GF-D8 (cell line): ENCODE measurements at places on chromosomes 16 and 17.

GRCh38 chr16:4801962-4802658, at the start of gene ROGDI:
ROGDI (minus strand) TSS chr16:4802633; CDS start chr16:4802571, 62 bp downstream.
- peak; percentile 49 for DNase-seq

DNA sequence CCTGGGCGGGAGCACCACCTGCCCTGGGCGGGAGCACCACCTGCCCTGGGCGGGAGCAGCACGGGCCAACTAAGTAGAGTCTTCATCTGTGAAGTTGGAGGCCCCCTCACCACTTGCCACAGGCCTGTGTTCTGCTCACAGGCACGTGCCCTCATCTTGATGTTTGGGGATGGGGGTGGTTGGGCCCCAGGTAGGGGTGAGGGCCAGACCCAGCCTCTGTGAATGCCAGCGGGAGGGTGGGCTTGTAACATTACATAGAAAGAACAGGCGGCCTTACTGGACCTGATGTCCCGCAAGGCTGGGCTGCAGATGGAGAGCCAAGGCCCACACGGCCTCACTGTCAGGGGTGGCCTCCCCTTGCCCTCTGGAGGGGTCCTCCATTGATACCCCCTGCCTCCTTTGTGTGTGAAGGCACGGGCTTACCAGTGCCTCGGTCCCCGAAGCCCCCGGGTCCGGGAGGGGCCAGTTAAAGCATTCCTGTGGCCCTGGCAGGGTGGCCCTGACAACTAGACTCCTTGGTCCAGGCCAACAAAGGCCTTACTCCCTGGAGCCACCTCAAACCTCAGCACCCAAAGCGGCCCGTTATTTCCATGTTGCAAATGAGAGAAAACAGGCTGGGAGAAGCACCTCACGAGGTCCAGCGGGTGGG, 1.1 kb upstream of the SLC16A3 start:
- no peak for DNase-seq

GRCh38 chr17:39926135-39926587, 1.2 kb downstream of the ORMDL3 start:
- no peak for DNase-seq

DNA sequence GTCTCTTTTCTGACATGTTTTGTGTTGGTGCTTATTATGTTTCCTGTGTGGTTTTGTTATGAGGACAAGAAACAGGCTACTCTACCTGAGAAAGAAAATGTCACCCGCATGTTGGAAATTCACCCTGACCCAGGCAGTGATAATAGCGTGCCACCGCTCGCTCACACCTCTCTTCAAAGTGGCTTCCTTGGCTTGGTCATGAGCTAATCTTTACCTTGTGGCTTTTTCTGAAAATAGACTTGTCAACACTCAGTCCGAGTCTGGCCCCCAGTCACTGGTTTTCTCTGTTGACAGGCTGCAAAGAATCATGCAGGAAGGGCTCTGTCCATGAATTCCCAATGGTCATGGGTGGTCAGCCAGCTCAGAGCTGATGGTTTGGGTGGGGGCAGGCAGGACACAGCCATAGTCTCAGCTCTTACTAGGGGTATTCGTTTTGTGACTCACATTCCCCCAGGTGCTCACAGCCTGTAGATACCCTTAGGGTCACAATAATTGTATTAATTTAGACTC, 121.3 kb upstream of the CACNG5 start:
- DNase-seq, result no peak

DNA sequence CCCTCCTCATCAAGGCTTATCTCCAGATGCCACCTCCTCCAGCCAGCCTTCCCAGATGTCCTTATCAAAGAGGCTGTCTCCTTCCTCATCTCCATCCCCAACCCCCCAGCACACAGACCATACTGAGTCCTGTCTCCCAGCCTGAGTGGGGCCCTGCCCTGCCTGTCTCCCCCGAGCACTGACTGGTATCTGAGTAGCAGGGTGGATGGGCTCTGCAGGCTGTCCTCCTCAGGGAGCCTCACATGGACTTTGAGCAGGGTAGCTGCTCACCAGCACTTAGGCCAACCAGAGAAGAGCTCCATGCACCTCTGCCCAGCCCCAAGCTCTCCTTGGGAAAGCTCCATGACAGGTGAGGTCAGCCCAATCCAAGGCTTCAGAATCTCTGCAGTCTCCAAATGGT, 20.0 kb upstream of the ITGA3 start:
- DNase-seq, result no peak

- peak; percentile 76 for DNase-seq
These were observed 171.7 kb downstream of the KATNIP start for GRCh38 chr16:27721531-27722181.

DNA sequence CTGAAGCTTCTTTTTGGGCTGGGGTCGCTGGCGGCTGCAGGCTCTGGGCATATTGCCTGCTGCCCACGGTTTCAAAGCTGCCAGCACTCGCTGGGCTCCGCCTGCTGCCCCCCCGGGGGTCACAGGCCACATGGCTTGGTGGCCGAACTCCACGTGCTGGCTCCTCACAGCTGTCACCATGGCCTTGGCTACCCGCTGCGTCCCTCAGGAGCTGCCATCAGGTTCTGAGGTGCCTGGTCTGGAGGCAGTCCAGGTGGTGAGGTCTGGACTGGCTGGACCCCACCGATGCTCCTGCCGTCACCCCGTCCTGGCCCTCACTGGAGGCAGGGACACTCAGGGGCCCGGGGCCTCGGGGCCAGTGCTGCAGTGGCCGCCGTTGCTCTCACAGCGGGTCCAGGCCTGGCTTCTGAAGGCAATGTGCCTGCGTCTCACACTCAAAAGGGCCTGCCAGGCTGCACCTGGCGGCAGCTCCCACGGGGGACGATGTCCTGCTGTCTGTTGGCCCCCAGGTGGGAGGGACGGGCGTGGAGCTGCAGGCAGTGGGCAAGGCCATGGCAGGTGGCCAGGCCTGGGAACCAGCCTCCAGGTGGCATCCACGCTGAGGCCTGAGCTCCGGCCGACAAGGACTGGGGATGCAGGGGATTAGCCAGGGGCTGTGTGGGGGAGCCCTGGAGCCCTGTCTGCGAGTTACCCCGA, 13.3 kb downstream of the CAPN15 start:
- DNase-seq, result no peak

DNA sequence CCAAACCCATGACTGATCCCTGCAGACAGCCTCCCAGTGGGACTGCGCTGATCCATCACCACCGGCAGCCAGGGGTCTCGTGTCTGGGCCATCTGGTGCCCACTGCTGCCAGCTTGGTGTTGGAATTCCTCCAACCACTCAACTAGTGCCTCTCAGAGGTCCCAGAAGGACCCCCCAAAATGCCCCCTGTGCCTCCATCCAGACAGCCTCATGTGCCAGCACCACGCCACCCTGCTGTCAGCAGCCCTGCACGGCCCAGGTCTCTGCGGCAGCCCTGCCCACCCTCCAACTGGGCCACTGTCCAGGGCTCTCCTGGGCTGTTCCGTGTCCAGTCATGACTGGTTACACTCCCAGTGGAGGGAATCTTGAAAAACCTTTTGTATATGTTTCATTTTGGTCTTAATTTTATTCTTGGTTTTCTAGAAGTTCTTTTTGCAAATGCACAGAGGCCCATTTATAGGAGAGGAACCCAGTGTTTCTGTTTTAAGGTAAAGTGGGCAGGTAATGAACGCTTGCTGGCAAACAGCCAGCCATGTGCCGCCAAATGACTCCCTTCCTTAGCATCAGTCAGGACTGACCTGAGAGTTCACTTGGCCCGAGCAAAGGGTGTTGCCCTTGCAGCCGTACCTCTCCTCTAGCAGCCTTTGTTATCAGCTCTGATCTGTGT, 34.6 kb downstream of the GRIN2C start:
- DNase-seq, result no peak

DNA sequence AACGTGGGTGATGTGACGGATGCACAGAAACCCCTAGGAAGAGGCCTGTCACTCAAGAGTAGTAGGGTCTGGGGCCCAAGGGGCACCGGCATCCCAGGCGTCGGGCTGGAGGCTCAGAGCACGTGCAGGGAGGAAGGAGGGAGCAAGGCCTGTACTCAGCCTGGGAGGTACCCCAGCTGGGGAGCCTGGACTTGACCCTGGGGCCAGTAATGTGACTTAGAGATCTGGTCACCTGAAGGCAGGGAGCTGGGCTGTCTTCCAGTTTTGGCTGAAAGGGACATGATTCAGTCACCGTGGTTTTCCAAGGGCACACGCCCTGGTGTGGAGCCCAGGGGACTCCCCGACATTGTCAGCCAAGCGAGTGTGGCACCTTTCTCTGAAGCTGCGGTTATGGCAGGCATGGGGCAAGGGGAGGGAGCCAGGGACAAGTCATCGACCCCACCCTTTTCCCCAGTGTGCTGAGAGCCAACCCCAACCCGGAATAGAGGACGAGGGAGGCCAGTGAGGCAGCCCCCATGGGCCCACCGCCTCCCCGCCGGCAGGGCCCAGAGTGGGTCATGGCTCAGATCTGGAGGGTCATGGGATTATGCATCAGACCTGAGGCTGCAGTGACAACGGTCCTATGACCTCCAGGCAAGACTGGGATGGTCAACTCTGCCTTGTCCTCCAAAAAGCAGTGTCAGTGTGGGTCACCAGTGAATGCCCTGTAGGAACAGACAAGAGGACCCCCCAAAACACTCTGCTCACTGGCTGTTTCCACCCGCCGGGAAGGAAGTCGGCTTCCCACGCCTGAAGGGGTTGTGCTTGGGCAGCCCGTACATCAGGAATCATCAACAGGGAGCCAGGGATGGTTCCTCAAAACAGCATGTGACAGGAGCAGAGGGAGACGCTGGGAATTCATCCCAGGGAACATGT, 41.9 kb downstream of the MEAK7 start:
- no peak for DNase-seq

DNA sequence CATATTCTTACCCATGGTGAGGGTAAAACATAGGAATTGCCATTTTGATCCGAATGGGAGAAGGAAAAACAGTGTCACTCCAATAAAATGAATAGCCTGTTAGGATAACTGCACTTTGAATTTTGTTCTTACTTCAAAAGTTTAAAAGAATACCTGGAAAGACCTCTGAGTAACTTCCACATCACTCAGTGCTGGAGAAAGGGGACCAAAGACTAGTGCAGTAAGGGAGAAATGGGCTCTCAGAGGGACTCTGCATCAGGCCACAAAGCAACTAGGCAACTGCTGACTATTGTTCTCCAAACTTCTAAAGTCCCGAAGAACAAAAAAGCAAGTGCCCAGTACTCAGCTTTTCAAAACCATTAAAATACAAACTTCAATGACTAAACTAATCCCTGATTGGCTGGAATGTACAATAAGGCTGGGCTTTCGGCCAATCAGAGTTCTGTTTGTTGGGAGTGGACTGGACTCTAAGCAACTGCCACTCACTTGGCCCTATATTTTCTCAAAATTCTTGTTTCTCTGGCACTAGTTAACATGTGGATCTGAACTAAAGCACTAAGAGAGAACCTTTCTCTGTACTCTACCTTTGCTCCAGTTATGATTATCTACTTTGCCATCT, 6.2 kb downstream of the DNAJC7 start:
- DNase-seq, result no peak

DNA sequence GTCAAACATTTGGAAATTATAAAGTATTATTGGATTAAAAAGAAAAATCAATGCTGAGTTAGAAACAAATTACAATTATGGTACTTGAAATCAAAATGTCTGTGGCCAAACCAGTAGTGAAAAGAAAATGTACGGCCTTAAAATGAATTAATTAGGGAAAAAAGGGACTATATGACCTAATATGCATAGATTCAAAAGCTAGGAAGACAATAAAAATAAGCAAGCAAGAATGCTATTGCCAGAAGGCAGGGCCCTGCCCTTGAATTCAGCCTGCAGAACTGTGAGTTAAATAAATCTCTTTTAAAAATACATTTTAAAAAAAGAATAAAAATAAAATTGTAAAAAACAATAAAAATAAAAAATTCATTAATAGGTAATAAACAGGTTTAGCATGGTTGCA, 88.7 kb downstream of the TRIM37 start:
- no peak for DNase-seq

GRCh38 chr17:17757956-17758845, 76.9 kb downstream of the RAI1 start:
- no peak for DNase-seq

- DNase-seq, result no peak
These were observed 43.9 kb downstream of the AATF start for GRCh38 chr17:36992701-36993100.

DNA sequence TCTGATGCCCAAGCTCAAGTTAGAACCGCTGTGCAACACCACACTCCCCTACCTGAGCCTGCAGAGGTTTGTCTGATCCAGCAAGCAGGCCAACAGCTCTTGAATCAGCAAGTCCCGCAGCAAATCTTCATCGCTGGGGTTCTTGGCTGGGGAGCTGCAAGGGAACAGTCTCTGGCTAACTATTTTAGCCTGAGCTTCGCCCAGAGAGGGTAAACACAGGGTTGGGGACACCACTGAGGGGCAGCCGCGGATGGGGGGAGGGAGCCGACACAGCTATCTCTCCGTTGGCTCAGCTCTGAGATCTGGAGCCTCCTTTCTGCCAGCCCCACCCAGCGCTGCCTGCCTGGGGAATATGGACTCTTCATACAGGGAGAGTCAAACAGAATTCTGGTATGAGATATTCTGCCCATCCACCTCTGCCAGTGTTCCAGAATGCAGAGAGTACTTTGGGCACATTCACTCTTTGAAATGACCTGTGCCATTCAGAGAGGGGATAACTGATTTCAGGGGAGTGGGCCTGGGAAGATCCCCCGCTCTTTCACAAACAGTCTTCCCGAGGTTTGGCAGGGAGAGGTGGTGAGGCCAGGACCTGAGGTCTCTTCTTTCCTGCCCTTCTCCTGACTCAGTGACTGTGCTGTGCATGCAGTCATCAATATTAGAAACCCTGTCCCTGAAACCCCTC, 7.4 kb downstream of the GIP start:
- no peak for DNase-seq

DNA sequence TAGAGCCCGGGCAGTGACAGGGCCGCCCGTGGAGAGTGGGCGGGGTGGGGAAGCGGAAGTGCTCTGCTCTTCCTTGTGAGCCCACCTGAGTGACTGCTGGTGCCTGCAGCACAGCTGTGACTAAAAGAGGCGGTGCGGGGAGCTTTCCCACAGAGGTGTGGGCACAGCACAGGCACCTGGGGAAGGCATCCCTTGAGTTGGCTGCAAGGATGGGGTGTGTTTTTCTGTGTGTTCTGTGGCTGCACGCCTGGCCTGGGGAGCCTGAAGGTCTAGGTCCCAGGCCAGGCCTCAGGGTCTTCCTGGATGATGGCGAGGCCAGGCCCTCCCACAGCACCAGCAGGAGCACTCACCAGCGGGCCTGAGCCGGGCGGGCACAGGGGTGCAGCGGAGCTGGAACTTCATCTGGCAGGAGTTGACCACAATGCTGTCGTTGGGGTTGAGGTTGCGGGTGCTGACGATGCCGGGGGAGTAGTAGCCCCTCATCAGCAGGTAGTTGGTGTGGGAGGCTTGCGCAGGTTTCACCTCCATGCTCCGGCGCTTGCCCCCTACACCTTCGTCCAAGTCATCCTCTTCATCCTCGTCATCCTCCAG, 67.1 kb downstream of the IL21R start:
- DNase-seq, result no peak

- DNase-seq, result no peak
These were observed 47.3 kb upstream of the IL34 start for GRCh38 chr16:70598937-70599503.

- peak; percentile 98 for DNase-seq
These were observed at the start of gene ANKRD11 for GRCh38 chr16:89490439-89491237. ANKRD11 (minus strand) TSS chr16:89490561; CDS start chr16:89317019, 173,542 bp downstream.

GRCh38 chr17:8290043-8290442, 1.6 kb downstream of the RANGRF start:
- DNase-seq, result no peak

DNA sequence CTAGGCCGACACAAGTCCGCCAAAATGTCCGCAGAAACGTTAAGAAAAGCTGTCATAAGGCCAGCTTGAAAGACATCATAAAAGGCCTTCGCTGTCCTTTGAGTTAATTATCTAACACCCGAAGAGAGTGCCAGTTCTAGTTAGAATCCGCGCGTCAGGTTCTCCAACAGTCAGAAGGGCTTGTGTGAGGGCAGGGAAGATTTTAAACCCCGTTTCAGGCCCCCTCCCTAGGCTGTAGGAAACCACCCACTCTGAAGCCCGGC, 729 bp upstream of the CLTC start:
- no peak for DNase-seq
